ENCODE measurements at places on chromosomes 5 and 9. TPM values are rescaled to one million over a fixed set of nuclear protein-coding genes. Genes with fewer than 3 reads are reported as not detected.

- no peak for DNase-seq
These were observed 166.3 kb downstream of the ATP10B start for GRCh38 chr5:160685695-160686094.

- DNase-seq, result no peak
These were observed 19.1 kb upstream of the KCNMB1 start for GRCh38 chr5:170408226-170408625.

- peak; percentile 37 for DNase-seq
These were observed 133.4 kb downstream of the PAM start for GRCh38 chr5:102888483-102888882.

- DNase-seq, result no peak
These were observed 520.3 kb downstream of the CDH9 start for GRCh38 chr5:26518065-26518464.

GRCh38 chr5:158235159-158235547 lies 376.2 kb upstream of the CLINT1 start:
- DNase-seq, result no peak

Gene ABO
- not detected for polyA plus RNA-seq
